ENCODE measurements at places on chromosomes 6 and 20.
A peak's percentile ranks its signal among the peaks of the same experiment; 100 is the strongest.

- no peak for DNase-seq
Measured at GRCh38 chr20:48326434-48326691, 501.4 kb downstream of the PREX1 start.

DNA sequence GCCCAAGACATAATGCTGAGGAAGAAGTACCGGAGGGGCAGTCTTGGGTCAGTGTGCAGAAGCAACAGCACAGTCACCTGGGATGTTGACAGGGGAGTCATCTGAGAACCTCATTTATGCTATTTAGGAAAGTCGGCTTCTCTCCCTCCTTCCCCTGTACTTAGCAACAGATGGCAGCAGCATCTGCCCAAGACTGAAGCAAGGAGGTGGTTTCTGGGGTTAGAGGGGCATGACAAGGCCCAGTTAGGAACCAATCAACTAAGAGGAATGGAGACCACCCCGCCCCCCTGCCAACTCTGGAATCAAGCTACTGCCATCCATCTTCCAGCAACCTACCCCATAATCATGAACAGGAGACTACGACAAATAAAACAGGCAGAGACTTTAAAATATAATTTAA lies 21.7 kb downstream of the RIPK1 start:
- no peak for DNase-seq

DNA sequence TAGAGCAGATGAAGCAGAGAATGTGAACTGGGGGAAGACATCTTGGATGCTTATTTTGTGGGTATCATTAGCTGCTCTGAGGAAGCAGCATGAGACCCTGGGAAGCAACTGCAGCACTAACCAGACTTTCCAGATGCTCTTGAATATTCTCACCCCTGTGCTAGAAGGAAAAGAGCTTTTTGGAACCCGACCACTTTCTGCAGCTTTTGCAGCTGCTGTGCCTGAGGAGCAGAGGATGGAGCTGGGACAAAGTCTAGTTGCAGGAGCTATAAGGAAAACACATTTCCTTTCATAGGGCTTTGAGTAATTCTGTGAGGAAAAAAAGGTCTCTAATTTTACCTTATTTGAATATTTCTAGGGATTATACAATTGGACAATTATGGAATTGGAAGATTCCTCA lies 369.7 kb downstream of the CD109 start:
- DNase-seq, result no peak

DNA sequence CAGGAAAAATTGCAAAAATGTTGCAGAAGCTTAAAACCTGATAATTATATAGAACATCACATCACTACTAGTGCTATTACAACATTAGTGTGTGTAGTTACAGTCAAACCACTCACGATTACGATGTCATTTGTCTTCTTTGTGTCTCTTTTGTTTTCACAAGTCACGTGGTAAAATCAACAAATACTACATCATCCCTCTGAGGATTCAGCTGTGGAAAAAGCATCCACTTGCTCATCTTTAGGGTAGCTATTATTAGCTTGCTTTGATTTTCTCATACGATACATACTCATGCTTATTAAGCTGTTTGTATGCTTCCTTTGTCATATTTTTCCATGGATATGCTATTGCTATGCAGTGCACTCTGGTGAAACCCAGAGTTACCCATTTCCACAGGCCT lies 22.2 kb upstream of the ATXN1 start:
- DNase-seq, result no peak

- DNase-seq, result no peak
Measured at GRCh38 chr6:116463301-116463700, 2.1 kb downstream of the CALHM6 start.

- DNase-seq, result no peak
Measured at GRCh38 chr6:48568856-48569255, 457.9 kb upstream of the PTCHD4 start.

DNA sequence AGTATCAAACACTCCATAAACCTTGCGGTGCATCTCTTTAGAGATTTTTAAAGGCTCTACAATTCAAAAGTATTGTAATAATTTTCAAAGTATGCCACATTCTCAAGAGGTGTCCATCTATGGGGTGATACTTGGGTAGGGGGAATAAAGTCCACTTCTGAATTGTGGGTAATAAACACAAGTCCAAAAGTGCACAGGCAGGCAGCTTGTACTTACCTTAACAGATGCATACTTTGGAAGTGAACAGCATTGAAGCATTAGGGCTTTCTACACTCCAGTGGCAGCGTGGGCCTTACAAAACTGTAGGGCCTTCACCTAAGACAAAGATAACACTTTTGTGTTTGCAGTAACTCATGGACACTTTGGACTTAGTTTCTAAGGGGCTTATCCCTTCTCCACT lies 58.6 kb downstream of the AIG1 start:
- DNase-seq, result no peak

DNA sequence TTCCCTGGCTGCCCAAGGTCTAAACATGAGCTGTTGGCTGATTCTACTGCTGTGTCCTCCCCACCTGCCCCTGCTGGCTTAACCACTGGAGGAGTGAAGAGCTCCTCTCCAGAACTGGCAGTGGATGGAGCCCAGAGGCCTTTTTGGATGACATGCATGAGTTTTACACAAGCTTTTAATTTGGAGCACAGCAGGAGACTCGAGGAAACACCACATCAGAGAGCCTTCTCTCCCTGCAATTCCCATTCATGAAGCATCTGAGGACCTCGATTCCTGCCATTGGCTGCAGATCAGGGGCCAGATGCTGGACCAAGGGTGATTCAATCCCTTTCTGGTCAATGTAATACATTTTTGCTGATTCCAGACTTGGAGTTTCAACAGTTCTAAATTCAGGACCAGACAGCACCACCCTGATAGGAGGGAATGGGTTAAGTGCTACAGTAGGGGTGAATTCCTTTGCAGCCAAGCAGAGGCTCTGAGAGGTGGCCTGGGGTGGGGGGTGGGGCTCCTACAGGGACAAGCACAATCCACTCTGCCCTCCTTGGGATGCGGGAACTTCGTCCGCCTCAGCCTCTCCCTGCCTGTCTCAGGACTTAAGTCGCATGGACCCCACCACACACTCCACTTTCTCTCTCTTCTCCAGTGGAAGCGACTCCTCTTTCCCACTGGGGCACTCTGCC lies 599 bp upstream of the PSORS1C1 start:
- no peak for DNase-seq

DNA sequence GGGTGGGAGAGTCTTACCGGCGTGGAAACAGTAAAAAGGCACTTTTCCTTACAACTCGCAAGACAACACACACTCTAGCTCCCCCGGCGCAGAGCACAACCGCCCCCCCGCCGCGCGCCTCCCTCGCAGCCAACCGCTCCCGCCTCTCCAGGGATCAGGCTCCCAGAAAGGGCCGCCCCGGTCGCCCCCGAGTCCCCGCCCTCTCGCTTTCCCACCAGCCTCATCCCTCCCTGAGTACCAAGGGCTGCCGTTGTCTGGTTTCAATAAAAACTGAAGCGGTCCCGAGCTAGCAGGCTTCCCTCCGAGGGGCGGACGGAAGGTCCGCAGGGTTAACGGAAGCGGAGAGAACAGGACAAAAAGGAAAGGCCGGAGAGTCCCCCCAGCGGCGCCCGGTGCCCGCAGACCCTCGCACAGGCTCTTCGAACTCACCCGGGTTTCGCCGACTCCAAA lies 804 bp downstream of the ELOVL5 start:
- DNase-seq, result peak; percentile 75

- DNase-seq, result no peak
Measured at GRCh38 chr6:111550953-111551352, 54.7 kb downstream of the TRAF3IP2 start.

DNA sequence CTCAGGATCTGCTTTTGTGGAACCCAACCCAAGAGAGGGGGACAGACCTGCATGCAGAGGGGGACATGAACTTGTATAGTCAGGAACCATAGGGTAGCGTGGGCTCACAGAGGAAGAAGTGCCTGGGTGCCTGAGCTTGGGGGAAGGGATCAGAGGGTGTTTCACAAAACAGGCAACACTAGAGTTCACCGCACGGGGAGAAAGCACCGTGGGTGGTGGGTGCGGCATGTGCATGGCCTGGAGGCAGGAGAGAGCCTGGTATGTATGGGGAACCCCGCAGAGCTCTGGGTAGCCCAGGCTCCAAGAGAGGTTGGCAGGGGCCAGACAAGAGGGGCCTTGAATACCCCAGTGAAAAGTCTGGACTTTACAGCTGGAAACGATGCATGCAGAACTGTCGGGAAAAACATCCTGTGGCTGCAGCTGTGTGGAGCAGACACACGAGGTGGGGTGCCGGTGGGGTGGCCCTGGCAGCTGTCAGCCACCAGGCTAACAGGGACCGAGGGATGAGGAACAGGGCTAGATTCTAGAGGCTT lies 6.7 kb upstream of the EMILIN3 start:
- DNase-seq, result no peak

- no peak for DNase-seq
Measured at GRCh38 chr6:155530219-155530834, 74.7 kb upstream of the NOX3 start.

- no peak for DNase-seq
Measured at GRCh38 chr6:166715065-166715464, 88.0 kb upstream of the RPS6KA2 start.

GRCh38 chr20:61924211-61924857 lies 141.3 kb downstream of the TAF4 start:
- no peak for DNase-seq

DNA sequence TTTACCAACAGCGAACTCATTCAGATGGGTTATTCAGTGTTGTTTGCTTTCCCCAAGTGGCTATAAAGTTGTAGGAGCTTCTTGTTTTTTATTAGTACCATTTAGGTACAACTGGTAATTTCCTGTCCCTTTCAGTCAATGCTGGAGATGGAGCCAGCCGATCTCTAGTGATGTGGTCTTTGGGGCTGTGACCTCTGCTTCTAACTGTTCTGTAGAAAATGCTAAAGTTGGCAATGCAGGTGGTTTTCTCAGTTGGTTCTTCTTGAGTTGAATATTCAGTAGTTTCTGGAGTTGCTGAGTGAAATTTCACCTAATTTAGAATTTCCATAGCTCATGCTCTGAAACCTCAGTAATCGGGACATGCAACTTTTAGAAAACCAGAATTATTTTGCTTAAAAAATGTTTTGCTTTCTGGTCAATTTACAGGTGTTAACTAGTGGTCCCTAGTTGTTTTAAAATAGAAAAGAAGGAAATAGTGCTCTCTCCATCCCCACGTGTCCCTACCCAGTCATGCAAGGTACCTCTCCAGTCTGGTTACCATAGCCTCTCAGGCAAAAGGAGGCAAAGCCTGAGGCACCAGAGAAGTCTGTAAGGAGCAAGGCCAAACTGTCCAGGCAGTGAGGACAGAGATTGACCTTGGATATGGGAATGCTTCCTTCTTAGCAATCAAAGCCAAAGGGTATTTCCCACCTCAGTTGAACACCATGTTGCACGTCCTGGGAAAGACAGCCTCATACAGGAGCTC lies 27.3 kb upstream of the GABRR1 start:
- DNase-seq, result peak; percentile 28

DNA sequence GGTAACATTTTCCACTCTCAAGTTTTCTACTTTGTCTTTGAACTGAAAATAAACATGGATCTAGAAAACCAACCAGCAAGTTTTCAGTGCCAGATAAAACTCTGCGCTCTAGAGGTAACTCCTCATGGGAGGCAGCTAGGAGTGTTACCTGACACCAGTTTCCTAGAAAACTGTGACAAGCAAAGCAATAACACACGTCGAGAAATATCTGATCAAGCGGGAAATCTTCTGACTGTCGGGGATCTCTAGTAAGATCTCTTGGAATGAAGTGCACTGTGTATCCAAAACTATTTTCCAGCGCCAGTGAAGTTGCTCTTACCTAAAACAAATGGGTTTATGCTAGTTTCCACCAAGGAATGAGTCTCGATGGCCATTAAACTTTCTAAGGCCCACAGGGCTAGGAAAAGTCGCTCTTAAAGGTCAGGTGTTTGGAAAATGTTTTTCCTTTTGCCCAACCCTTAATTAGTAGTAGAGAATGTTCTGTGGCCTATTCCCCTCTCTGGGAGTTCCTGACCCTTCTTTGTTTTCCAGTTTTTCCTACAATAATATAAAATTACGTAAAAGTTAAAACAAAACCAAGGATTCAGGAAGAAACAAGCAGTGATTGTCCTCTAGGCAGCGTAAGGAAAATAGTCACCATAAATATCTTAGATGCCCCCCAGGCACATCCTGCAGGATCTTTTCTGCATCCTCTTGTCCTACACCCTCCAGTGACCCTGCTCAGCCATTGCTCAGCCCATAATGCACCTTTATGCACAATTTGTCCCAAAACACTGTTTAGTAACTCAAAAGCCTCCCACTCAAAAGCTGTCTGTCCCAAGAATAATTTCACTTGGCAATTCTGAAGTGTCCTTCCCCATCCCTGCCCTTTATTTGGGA lies 137.7 kb upstream of the AKAP12 start:
- no peak for DNase-seq

DNA sequence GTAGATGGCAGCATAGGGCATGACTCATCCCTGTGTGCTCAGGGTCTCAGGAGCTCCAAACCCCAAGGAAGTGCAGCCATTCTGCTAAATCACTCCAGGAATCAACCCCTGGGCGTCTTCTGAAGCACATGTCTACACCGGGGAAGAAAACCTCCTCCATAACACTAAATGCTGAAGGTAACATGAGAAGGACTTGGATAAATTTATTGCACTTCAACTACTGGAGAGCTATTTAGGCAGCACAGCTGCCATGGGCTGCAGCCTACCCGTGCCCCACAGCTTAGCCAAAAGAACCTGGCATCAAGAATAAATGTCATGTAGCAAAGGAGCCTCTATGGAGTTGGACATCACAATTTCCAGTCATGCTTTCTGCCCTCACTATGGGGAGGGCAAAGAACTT lies 152.4 kb upstream of the PROKR2 start:
- DNase-seq, result no peak

All from stimulated activated effector memory CD8-positive, alpha-beta T cell treated with anti-CD3 and anti-CD28 coated beads, Interleukin-12 subunit alpha, Interleukin-12 subunit beta, amount 100 ng/mL, for 72 hours (primary cell).